Large intestine (tissue), 12 donors: ENCODE measurements at places on chromosomes 1 and 21.

DNA sequence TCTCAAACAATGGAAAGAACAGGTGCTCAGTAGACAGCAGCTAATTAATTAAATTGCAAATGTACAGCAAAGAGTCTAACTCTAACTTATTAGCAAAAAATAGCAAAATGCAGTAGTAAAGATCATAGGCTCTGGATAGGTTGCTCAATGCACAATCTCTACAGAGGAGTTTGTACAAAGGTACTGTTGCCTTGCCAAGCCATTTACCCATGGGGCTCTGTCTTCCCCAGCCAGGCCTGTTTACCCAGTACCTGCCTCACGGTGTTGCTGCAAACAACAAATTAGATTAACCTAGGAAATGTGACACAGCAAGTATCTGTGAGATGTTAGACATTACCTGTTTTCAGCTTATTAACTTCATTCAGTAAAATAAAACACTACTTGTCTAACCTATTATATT lies 222.0 kb downstream of the DENND1B start:
- DNase-seq = no peak

DNA sequence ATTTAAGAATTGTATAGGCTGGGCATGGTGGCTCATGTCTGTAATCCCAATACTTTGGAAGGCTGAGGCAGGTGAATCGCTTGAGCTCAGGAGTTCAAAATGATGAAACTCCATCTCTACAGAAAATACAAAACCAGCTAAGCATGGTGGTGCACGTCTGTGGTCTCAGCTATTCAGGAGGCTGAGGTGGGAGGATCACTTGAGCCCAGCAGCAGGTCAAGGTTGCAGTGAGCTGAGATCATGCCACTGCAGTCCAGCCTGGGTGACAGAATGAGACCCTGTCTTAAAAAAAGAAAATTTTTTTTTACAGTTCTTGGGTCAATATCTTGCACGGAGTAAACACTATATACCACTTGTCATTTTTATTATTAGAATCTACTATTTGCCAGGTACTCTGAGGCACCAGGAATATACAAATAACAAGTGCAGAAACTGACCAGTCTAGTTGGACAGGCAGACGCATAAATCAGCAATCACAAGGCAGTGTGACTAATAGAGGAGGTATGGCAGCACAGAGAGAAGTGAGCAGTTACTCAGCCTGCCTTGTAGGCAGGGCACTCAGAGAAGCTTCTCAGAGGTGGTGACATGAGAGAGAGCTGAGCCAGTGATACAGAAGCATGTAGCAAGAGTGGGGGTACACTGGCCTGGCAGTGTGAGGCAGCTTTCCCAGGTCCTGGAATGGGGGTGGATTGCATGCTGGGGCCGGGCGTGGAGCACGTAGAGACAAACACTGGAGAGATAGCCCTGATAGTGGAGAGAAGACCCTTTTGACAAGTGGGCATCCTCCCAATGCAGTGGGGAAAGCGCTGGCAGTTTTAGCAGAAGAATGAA lies 8.0 kb downstream of the PHLDA3 start:
- DNase-seq = peak; percentile 63

DNA sequence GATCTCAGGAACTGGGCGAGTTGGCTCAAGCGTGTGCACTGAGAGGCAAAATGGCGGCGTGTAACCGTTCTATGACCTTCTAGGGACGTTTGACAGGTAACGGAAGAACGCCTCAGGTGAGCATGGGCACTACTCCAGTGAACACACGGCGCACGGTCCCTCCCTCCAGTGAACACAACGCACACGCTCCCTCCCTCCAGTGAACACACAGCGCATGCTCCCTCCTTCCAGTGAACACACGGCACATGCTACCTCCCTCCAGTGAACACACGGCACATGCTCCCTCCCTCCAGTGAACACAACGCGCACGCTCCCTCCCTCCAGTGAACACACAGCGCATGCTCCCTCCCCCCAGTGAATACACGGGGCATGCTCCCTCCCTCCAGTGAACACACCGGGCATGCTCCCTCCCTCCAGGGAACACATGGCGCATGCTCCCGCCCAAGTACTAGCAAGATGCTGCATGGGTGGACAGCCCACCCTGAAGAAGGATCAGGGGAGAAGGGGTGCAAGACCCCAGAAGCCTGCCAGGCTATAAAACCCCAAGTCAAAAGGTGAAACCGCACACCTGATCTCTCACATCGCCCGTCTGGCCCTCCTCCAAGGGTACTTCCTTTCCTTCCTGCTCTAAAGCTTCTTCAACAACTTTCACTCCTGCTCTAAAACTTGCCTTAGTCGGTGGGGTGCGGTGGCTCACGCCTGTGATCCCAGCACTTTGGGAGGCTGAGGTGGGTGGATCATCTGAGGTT lies 3.5 kb downstream of the C1orf159 start:
- DNase-seq = no peak

DNA sequence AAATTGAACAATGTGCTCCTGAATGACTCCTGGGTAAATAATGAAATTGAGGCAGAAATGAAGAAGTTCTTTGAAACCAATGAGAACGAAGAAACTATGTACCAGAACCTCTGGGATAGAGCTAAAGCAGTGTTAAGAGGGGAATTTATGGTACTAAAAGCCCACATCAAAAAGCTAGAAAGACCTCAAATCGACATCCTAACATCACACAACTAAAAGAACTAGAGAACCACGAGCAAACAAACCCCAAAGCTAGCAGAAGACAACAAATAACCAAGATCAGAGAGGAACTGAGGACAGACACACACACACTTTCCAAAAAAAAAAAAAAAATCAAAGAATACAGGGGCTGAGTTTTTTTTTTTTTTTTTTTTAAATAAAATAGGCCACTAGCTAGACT lies 564.2 kb downstream of the SMYD3 start:
- no peak for DNase-seq

DNA sequence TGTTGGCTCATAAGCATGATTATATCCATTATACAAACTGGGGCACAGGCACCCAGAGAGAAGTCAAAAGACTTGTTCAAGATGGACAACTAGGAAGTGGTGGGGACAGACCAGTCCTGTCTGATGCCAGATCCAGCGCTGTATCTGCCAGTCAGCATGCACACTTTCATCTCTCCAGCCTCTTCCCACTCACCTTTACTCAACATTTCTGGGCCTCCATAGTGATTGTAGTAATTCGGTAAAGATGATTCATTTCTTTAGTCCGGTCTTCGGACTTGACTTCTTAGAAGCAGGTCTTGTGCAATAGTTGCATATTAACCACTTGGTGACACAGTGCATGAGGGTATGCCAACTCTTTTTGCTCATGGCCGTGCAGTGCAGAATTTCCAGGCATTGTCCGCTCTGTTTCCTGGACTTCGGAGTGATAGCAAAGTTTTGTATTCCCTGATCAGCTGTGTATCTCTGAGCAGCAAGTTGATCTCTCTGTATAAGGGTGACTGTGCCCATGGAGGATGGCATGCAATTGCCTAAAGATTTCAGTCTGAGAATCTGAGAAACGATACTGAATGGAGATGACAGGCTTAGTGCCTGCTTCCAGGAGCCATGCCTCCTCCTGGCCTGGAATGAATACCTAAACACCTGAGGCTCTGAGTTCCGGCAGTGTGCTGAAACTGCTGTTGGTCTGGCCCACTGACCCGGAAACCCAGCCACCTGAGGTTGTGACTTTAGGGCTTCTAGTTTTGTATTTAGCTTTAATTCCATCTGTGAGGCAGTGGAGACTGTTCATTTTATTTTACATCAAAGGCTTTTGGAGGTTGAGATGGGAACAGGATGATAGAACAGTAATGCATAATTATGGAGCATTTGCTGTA lies 39.0 kb downstream of the GALNT2 start:
- DNase-seq = peak; percentile 93

- DNase-seq = no peak
These were observed 175.6 kb upstream of the HP1BP3 start for GRCh38 chr1:20962576-20963258.

DNA sequence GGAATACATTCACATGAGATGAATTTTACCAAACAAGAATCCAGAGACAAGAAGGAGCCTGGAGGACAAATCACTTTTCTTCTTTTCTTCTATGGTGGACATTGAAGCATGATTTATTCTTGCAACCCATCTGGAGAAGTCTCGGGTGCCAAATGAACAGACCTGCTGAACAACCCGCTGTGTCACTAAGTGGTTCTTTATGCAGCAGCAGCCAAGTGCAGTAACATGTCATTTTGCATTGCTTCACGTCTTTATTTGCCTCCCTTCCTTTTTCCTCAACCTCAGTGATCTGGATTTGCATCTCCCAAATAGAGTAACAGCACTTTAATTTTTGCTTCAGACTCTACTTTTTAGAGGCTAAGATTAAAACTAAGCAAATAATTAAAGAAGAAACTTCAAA lies 50.0 kb upstream of the TENT5C start:
- no peak for DNase-seq

GRCh38 chr1:177306981-177307380 lies 136.2 kb downstream of the BRINP2 start:
- no peak for DNase-seq

DNA sequence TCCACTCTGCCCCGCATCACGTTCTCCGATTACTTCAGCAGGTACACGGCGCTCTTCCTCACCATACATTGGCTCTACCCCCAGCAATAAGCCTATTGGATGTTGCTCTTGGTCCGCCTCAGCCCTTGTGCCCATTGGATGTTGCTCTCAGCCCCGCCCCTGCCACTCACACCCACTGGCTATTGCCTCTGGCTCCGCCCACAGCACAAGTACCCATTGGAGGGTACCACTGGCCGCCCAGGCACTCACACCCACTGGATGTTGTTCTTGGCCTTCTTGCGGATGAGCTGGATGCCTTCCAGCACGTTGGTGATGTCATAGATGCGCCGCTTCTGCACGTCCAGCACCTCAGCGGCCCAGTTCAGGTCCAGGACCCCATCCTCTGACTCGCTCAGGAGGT lies 9.4 kb downstream of the E2F2 start:
- DNase-seq = no peak

DNA sequence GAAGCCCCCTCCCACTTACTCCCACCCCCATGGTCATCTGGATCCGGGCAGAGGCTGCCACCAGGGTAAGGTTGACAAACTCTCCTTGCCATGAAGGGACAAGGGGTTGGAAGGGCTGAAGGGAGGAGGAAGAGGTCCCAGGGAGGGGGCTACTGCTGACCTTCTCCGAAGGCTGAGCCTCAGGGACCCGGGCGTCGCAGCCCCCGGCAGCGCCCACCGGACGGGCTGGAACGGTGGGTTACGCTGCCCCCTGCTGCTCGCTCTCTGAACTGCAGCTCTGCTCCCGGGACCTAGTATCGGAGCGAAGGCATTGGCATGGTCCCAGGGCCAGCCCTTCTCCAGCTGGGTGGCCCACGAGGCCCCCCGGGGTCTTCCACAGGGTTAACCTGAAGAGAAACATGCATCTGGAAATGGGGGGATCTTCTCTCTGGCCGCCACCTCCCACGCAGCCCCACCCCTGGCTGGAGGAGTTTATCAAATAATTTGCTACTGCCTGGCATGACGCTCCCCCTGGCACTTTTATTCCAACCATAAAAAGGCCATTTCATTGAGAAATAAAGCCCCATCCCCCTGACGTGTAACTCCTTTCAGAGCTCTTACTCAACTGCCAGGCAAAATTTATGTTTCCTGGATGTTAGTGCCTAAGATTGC lies 70.4 kb upstream of the TARDBP start:
- no peak for DNase-seq

DNA sequence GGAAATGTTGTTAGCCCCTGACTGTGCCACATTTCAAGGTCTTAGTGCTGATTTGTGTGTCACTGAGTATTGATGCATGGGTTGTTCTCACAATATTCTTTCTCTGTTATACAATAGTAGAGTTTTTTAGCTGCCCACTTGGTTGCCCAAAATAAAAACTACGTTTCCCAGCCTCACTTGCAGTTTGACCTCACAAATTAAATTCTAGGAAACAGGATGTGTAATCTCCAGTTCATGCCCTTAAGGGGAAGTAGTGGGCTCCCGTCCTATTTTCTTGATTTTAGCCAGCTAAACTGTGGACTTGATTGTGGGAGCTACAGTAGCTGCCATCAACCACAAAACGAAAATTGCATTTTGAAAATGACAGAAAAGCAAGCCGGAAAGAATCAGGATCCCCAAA lies 27.3 kb upstream of the LAMC1 start:
- no peak for DNase-seq

DNA sequence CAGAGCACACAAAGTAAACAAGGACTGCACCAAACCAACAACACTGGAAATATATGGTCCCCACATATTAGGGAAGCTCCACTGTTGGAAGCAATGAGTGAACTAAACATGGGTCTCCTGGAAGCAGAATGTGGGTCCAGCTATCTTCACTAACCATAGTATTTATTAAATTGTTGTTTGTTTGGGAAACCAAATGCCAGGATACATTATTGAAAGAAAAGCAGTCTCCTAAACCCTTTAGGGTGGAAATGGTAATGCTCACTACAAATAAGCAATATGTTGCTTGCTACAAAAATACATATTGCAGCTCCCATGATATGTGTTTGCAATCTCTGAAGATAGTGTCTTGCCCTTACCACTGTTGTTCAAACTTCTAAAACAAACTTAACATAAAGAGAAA lies 2.2 kb downstream of the NEGR1 start:
- no peak for DNase-seq

GRCh38 chr1:115295904-115296696 lies 41.9 kb downstream of the NGF start:
- no peak for DNase-seq

GRCh38 chr21:14911351-14911750 lies 153.4 kb downstream of the NRIP1 start:
- DNase-seq = no peak

DNA sequence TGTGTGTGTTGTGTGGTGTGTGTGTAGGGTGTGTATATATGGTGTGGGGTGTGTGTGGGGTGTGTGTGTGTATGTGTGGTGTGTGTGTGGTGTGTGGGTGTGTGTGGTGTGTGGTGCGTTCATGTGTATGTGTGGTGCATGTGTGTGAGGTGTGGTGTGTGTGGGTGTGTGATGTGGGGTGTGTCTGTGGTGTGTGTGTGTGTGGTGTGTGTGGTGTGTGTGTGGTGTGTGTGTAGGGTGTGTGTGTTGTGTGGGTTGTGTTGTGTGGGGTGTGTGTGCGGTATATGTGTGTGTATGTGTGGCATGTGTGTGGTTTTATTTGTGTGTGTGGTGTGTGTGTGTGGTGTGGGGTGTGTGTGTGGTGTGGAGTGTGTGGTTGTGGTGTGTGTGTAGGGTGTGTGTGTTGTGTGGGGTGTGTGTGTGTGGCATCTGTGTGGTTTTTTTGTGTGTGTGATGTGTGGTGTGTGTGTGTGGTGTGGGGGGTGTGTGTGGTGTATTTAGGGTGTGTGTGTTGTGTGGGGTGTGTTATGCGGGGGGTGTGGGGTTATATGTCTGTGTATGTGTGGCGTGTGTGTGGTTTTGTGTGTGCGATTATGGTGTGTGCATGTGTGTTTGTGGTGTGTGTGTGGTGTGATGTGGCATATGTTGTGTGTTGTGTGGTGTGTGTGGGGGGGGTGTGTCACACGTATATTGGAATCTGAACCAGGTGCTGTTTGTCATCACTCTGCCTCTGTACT lies 17.1 kb upstream of the ZBTB21 start:
- DNase-seq = no peak

- no peak for DNase-seq
These were observed 74.8 kb downstream of the ATP5PO start for GRCh38 chr21:33840771-33841170.

DNA sequence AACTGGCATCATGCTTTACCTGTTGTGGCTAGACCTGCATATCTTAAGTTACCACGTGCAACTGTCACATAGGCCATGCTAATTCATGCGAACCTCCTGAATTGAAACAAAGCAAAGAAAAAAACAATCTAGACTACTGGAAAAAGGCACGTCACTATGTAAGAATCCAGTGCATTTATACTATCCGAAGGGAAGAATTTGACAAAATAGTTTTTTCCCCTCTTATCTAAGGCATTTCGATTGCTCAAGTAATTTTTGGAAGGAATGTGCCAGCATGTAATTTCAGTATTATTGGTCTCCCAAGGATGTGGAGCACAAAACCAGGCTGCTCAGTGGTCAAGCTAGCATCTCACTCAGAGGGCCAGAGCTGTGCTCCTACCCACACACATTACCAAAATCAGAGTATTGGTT lies 31.5 kb upstream of the C1orf198 start:
- DNase-seq = no peak
